ENCODE measurements at places on chromosomes 3 and 15. TPM values are rescaled to one million over a fixed set of nuclear protein-coding genes. Genes with fewer than 3 reads are reported as not detected.

Gene FETUB
- not detected for total RNA-seq

Gene ARL6
- 10.1 TPM for total RNA-seq

Gene ATG3
- total RNA-seq: 48.6 TPM

Gene OXSM
- 8.5 TPM for total RNA-seq

Gene ZIC1
- not detected for total RNA-seq

Gene TTC21A
- 11.6 TPM for total RNA-seq

Gene CCDC39
- not detected for total RNA-seq

Gene CTXN2
- total RNA-seq: not detected

DNA sequence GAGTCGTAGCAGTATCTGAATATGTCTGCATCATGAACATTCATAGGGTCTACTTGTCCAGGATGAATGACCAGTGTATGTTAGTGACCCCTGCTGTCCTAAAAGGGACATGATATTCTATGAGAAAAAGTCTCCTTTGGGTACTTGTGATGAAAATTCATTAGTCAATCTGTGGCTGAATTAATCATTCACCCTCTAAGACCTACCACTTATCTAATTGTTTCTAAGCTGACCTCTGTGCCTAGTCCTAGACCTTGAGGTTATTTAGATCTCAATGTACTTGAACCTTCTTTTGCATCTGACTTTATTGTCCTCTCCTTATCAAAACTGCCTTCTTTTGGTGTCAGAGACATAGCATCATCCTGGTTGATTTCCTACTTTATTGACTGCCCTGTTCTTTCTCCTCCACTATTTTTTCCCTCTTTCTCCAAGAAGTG is 799.3 kb downstream of the DIPK2A start:
- DNase-seq: no peak

- DNase-seq: no peak
These were observed 29.0 kb downstream of the ABHD6 start for GRCh38 chr3:58266577-58266976.

GRCh38 chr15:100902436-100903167 is 16.6 kb upstream of the LRRK1 start:
- DNase-seq: peak; percentile 83

GRCh38 chr3:53890726-53891475 is 758 bp downstream of the SELENOK start:
- no peak for DNase-seq

- DNase-seq: no peak
These were observed 44.4 kb upstream of the B3GALNT1 start for GRCh38 chr3:161149529-161149928.

DNA sequence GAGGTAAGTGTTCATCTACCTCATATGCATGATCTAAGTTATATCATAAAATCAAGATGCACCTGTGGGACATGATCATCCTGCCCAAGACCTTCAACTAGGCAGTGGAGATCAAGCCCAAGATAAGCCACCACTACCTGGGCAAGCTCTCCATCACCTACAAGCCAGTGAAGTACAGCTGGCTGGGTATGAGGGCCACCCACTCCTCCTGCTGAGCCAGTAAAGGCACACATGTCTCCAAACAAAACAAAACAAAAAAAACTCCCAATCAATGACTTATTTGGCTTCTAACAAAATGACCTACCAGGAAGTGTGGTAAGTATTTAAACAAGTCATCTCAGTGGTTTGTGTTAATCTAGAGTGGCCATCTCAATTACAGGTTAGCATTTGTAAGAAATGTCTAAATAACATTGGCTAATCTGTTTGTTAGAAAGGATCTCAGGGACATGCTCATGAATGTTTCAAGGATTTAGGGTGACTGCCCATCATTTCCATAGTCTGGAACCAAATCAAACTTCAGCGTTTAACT is 3.1 kb downstream of the PAQR9 start:
- no peak for DNase-seq

DNA sequence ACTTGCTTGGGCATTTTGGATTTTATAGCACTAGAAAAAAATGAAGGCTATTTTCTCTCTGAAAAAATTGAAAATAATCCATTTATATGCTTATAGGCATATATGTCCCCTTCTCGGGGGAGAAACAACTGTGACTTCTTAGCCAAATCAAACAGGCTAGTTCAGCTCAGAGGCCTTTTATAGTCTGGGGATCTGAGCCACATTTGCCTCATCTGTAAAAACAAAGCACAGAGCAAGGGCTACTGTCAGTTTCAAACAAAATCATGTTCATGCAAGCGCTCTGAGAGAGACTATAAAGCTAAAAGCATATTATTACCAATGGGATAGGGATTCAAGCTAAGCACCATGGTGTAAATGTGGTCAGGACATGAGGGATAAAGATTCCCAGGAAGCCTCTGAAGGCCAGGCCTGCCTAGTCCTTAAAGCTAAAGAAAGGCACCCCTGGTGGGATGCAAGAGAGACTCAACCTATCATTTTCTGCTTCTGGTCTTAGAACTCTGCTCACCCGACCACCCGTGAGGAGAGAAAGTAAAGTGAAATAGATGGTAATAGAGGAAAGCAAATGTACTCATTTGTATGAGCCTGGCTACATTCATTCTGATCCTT is 51.0 kb upstream of the IL12A start:
- DNase-seq: no peak

DNA sequence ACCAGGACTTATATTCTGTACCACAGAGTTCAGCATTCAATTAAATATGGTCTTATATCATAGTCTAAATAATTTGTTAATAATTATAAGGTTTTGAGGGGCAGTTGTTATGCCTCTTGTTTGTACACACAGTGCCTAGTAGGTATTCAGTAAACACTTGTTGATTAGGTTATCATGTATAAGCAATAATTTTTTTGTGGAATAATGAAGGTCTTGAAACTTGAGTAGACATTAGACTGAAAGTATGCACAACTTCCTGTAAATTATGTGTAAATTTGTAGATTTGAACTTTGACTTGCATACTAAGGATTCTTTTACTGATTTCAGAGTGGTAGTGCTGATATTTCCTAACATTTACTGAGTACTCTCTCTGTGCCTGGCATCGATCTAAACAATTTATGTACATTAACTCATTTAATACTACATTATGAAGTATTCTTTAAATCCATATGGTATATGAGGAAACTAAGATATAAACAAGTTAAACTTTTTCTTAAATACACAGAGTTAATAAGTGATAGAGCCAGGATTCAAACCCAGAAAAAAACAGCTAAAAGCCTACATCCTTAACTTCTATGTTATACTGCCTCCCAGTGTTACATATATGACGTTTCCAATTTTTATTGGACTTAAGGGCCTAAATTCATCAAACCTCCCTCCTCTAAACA is 65.1 kb downstream of the GLCE start:
- no peak for DNase-seq

DNA sequence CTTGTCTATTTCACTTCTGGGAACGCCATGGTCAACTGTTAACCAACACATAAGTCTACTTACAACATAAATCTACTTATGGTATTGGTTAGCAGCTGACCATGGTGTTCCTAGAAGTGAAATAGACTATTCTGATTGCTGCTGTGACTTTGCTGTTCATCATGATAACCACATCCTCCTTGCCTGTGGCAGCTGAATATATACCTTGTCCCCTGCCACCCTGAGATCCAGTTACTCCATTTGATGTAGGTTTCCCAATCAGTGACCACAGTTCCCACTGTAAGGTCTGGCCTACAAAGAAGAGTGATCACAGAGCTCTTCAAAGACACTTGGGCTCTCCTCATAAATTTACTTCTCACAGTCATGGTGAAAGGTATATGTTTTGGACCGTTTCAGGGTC is 66.8 kb upstream of the ALDH1A3 start:
- DNase-seq: no peak

DNA sequence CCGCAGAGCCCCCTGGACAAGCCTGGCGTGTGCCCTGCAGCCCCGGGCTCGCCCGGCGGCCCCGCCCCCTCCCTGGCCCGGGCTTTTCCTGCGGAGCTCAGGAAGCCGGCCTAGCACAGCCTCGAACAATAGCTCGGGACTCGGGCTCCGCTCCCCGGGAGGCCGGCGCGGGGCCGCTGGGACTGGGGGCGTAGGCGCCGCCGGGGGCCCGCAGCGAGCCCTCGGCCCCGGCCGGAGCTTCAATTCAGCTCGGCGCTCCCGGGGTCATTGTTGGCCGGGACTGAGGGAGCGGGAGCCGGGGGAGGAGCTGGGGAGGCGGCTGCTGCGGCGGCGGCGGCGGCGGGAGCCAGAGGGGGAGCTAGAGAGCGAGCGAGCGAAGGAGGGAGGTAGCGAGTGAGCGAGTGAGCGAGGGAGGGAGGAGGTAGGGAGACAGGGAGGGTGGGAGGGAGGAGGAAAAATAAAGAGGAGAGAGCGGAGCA is 41.0 kb upstream of the ROPN1 start:
- peak; percentile 91 for DNase-seq
